ENCODE measurements at places on chromosomes 7 and 10.

GRCh38 chr7:34299066-34299465 lies 359.0 kb upstream of the NPSR1 start:
- DNase-seq: no peak

GRCh38 chr10:1414893-1415292 lies 322.4 kb downstream of the ADARB2 start:
- no peak for DNase-seq

DNA sequence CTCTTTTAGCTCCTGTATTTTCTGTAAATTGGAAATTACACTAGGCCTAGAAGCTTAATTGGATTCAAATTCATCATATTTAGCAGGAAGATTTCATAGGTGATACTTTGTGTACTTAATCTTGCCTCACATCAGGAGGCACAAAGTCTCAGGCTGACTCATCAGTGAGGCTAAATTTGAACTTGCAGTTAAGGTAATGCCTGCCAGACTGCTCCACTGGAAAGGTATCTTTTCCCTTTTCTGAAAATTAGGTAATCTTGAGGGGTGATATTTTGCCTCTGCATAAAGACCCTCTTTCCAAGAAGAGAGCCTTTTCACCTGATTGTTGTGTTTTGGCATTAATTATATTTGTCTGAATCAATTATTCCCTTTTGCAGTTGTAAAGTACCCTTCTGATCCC lies 14.6 kb downstream of the PPIA start:
- DNase-seq: no peak

GRCh38 chr10:20100171-20100570 lies 283.9 kb downstream of the PLXDC2 start:
- DNase-seq: no peak

- no peak for DNase-seq
Measured at GRCh38 chr7:148380596-148381419, 209.8 kb upstream of the C7orf33 start.

DNA sequence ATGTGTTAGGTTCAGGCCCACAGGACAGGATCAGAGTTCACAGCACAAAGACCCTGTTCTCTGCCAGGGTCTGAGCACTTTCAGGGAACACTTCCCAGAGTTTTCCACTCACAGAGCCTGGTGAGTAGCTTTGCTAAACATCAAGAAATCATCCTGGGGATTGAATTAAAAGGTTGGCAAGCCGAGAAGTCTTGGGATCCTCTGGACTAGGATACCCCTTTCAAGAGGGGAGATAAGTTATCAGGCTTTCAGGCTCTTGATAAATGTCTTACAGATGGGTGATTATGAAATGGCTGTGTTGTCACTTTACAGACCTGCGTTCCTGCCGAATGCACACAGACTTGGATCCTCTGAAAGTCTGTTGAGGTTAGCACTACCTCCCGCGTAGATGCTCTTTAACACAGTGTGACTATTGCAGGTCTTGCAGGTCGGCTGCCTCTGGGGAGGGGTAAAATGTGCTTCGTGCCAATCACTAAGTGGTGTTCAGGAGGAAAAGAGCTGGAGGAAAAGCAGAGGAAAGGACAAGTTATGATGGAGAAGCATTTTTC lies 473.5 kb upstream of the AKR1E2 start:
- DNase-seq: no peak

GRCh38 chr10:71726580-71727104 lies 7.1 kb upstream of the C10orf105 start:
- no peak for DNase-seq

GRCh38 chr10:17062955-17063484 lies 66.6 kb downstream of the CUBN start:
- DNase-seq: no peak

GRCh38 chr7:87797395-87797794 lies 78.8 kb downstream of the SLC25A40 start:
- no peak for DNase-seq

GRCh38 chr10:47370015-47370767 lies 13.9 kb downstream of the ZNF488 start:
- no peak for DNase-seq

DNA sequence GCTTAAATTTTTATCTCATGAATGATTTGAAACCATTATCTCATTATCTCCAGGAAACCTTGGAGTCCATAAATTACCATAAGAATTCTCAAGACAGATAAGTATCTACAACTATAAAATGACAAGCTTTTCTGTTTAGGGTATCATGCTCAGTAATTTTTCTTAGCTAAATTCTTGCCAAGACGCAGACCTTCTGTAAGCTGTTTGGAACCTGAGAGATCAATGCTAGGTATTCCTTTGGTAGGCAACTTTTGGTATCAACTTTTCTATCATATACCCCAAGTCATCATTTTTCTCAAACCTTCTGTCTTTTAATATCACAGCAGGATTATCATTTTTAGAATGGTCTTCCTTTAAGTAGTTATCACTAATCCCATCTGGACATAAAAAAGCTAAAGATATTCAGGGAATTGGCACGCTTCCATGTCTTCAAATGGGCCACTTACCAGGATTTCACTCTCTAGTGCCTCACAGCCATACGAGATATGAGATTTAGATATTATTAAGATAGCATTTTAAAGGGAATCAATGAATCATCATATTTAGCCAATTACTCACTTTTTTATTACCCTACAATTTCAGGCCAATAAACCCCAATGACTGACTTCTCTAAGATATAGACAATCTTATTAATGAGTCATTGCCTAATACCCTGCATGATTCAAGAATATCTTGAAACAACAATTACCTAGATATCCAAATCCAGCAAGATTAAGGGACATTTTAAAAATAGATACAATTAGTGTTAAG lies 544.1 kb downstream of the HTR7 start:
- no peak for DNase-seq

GRCh38 chr10:18222866-18223265 lies 82.6 kb downstream of the CACNB2 start:
- DNase-seq: no peak

- no peak for DNase-seq
Measured at GRCh38 chr10:99394256-99394655, 36.2 kb downstream of the GOT1 start.

GRCh38 chr10:101136007-101136707 lies 5.1 kb downstream of the TLX1 start:
- no peak for DNase-seq

DNA sequence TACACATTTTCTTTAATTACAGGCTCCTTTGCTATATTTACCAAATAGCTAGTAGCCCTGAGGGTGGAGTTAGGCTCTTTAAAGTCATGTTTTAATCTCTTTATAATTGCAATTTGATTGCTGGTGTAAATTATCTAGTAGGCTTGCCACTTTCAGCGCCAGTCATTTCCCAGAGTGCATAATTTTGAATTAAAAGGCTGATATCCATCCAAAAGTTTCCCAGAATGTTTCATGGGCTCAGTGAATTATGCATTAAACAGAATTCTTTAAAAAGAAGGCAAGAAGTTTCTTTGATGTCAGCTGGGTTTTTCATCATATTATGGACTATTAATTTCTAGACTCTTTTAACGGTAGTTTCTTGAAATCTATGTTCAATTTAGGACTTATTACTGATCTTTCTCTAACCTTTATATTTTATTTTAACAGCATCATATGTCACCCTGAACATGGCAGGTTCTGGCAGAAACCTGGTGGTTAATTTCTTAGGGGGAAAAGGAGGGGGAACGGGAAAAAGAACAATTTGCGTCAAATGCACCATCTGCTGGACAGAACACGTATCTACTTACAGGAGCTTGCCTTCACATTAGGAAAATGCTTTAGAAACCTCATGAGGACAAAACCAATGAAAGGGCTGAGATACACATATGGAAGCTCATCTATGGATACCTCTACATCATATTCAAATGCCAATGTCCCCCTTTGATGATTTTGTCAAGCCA lies 171.1 kb downstream of the GRM3 start:
- DNase-seq: no peak

DNA sequence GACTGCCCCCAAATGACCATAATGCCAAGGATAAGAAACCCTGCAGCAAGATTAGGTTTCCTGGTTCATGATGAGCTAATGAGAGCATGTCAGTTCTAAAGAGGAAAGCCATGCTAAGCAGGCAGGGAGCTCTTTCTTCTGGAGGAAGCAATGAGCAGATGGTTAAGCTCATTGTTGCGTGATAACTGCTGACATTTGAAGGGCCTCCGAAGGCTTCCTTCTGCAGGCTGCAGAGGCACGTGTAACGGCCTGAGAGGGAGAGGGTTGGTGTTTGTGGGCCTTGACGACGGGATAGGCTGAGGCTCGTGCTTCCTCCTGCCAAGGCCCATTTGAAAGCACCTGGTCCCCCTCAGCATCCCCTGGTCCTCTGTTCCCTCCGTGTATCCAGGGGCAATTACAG lies 63.5 kb upstream of the BTBD16 start:
- DNase-seq: no peak

DNA sequence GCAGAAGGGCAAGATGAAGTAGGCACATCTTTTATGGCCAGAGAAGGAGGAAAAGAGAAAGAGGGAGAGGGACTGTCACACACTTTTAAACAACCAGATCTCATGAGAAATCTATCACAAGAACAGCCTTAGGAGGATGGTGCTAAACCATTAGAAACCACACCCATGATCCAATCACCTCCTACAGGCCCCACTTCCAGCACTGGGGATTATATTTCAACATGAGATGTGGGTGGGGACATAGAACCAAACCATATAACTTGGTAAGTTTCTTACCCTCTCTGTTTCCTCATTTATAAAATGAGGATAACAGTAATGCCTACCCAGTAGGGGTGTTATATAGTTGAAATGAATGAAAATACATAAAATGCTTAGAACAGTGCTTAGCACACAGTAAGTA lies 66.0 kb downstream of the CHCHD3 start:
- DNase-seq: no peak

GRCh38 chr7:91517201-91517785 lies 253.1 kb downstream of the FZD1 start:
- no peak for DNase-seq

GRCh38 chr7:52920977-52921376 lies 114.5 kb upstream of the POM121L12 start:
- no peak for DNase-seq

DNA sequence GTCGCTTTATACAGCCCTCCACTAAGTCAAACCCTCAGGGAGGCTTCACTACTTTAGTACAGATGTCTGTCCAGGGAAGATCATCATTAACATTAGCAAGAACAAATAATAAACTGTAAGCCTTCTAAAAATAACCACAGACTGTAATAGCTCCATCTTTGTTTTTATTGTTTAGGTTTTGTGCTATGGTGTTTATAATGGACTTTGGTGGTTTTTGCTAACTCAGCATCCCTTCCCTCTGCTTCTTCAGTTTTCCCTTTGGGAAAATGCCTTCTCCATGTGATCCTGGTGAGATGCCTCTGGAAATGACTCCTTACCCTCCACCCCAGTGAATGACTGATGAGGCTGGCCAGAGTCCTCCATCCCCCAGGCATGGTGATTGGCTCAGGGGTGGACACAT lies 131.3 kb downstream of the ICA1 start:
- no peak for DNase-seq

GRCh38 chr10:84991301-84991700 lies 662.9 kb downstream of the CCSER2 start:
- no peak for DNase-seq

- DNase-seq: no peak
Measured at GRCh38 chr10:35885076-35885475, 243.0 kb upstream of the FZD8 start.

DNA sequence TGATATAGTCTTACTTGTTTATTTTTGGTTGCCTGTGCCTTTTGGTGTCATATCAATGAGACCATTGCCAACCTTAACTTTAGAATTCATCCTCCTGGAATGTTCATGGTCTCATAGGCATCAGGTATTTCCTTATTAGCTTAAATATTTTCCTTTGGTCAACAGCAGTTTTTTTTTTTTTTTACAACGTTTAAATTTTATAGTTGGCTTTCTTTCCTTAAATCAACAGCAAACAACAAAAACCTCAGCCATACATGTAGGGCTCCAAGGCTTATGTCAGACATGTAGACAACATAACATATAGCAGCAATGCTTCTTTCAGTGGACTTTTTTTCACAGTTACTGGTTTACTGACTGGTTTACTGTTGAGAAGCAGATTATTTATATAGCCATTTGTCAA lies 22.7 kb downstream of the ENTPD7 start:
- no peak for DNase-seq

DNA sequence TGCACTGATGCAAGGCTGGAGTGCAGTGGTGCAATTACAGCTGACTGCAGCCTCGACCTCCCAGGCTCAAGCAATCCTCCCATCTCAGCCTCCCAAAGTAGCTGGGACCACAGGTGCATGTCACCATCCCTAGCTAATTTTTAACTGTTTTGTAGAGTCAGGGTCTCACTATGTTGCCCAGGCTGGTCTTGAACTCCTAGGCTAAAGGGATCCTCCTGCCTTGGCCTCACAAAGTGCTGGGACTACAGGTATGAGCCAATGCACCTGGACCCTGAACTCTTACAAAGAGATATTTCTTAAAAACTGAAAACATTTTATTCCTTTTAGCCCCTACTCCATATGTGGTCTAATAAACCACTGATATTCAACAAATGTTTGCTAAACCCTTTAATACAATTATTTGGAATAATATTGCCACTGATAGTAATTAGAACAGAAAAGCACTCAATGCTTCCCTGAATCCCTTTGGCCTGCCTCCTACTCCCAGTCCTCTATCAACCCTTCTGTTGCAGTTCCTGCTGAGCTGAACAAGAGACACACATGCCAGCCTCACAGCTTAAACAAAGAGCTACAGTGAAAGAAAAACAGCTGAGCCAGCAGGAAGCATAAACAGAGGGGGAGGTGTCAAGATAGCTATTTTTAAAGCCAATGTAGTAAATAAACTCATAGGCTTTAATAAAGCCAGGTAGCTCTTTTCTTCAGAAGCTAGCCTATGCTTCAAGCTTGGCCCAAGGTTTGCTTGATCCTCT lies 7.0 kb upstream of the GNAI1 start:
- DNase-seq: no peak

DNA sequence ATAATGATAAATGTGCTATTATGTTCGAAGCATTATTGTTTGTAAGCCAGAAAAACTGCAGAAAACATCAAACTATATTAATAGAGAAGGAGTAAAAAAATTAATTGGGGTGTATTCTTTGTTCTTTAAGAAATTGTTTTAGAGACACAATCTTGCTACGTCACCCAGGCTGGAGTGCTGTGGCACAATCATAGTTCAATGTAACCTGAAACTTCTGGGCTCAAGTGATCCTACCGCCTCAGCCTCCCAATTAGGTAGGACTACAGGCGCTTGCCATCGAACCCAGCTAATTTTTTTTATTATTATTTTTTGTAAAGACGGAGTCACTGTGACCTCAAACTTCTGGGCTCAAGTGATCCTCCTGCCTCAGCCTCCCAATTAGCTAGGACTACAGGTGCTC lies 1138.6 kb downstream of the GATA3 start:
- no peak for DNase-seq

GRCh38 chr10:66552331-66552730 lies 373.5 kb upstream of the LRRTM3 start:
- no peak for DNase-seq

GRCh38 chr10:122508021-122508420 lies 46.7 kb downstream of the HTRA1 start:
- DNase-seq: no peak

GRCh38 chr7:145737617-145738016 lies 379.0 kb upstream of the CNTNAP2 start:
- no peak for DNase-seq
